ENCODE measurements at places on chromosomes 7 and 10. TPM values are rescaled to one million over a fixed set of nuclear protein-coding genes. Genes with fewer than 3 reads are reported as not detected.

Gene ANKRD2
- not detected for total RNA-seq

Gene MYOF
- 25.5 TPM for total RNA-seq

Gene ZNF736
- total RNA-seq = not detected

Gene PRKG1
- total RNA-seq = 3.7 TPM

Gene ACSM6
- total RNA-seq = not detected

Gene ANKRD22
- total RNA-seq = 0.18 TPM

Gene SPDYE3
- not detected for total RNA-seq

Gene OR6B1
- not detected for total RNA-seq
